Glomerular endothelial cell (primary cell): ENCODE measurements at places on chromosomes 3 and 15. TPM values are rescaled to one million over a fixed set of nuclear protein-coding genes. Genes with fewer than 3 reads are reported as not detected.

DNA sequence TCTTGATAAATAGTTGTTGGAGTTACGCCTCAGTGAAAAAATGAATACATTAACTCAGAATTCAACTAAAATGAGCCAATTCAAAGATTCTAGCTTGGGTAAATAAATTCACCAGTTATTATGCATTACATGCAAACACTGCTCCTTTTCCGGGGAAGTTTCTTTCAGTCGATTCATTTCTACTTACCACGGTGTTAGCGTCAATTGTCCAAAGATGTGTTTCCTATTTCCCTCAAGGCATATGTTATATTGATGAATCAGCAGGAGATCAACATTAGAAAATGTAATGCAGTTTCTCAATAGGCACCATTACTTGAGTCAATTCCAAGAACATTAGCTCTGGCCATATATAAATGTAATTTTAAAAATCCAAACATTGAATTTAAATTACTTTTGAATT is 517.7 kb downstream of the OTOL1 start:
- DNase-seq, result no peak

DNA sequence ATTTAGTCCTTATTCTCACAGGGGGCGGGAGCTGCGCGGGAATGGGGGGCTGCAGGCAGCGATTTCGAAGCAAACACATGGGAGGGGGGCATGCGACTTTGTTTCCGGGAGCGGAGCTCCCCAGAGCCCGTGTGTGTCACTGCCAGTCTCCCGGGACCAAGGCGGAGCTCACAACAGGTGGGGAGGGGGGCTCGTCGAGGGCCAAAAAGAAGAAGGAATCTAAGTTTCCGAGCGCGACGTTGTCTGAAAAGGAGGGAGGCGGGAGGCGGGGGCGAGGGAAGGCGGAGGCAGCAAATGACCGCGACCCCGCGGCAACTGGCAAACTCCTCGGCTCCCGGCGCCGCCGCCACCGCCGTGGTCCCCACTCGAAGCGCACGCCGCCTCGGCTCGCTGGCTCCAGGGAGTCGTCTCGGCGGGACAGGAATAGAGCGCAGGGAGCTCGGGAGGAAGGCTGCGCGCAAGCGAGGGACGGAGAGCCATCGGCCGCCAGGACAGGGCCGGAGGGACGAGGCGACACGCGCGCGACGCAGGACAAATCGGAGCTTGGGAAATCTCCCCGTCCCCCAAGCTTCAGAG is 1.4 kb downstream of the FOXP1 start:
- no peak for DNase-seq

DNA sequence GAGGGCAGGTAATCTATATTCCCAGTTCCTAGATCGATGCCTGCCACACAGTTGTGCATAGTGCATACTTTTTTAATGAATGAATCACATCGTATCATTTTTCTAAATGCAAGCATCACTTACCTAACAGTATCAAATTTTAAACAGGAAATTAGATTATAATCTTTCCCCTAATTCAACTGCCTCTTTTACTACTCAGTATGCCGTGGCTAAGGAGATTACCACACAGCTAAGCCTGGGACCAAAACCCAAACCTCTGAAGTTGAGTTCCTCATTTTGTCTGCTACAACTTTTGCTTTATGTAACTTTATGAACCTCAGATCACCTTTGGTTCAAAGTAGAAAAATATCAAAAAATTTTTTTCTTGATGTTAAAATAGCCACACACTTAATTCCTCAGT is 53.2 kb upstream of the FNDC3B start:
- DNase-seq, result no peak

- DNase-seq, result no peak
These were observed 669.5 kb downstream of the SQOR start for GRCh38 chr15:46304321-46304720.

DNA sequence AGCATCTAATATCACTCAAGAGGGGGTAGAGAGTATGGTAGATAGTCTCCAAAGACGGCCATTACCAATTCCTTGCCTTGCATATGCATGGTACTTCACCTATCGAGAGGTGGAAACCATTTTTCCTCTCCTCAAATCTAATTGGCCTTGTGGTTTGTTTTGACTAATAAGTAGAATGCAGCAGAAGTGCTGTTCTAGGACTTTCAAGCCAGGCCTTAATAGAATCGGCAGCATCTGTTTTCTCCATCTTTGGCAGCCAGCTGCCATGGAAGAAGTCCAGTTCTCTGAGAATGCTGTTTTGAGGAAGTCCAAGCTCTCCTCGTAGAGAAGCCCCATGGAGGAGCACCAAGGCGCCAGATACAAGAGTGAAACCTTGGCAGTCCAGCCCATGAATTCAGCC is 59.1 kb upstream of the RASGRP1 start:
- no peak for DNase-seq

- DNase-seq, result no peak
These were observed 12.0 kb upstream of the C3orf80 start for GRCh38 chr3:160213191-160213590.

The TNFSF10 gene
- 33.2 and 74.6 TPM in 2 replicates for total RNA-seq

The C3orf18 gene
- total RNA-seq, result 4.2 and 4.8 TPM in 2 replicates

The B3GALNT1 gene
- 9.2 and 10.6 TPM in 2 replicates for total RNA-seq

The PDE12 gene
- total RNA-seq, result 14.2 and 18.6 TPM in 2 replicates
